NB4 (cell line): ENCODE measurements at places on chromosomes 12 and 14.

GRCh38 chr12:131557078-131557709 is 153.7 kb upstream of the SFSWAP start:
- no peak for DNase-seq

DNA sequence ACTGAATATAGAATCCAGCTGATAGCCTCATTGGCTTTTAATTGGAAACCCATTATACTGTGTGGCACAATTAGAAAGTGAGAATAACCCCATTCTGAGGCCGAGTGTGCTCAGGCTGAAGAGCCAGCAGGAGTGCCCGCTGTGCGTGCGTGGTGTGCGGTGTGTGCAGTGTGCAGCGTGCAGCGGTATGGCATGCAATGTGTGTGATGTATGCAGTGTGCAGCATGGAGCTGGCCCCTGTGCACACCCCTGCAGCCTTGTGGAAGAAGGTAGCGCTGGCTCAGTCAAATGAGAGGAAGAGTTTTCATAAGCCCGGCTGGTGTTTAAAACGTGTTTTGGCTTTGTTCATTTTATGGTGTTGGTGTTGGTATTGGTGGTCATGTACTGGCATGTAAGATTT is 22.9 kb downstream of the CKB start:
- no peak for DNase-seq

DNA sequence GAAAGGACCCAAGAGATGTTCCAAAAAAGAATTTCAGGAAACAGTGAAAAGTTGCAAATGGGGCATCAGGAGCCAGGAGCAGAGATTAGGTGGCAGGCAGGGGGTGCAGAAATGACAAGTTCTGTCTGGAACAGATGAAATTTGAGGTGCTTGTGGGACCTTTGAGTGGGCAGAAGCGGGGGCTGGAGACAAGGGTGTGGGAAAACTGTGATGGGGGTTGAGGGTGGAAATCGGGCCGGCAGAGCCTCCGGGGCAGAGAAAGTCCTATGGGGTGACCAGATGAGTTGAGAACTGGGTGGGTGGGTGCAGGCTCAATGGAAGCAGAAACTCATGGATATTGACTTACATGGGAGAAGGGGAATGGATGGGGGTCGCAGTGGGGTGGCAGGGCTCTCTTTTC is 1.6 kb upstream of the NR4A1 start:
- no peak for DNase-seq

DNA sequence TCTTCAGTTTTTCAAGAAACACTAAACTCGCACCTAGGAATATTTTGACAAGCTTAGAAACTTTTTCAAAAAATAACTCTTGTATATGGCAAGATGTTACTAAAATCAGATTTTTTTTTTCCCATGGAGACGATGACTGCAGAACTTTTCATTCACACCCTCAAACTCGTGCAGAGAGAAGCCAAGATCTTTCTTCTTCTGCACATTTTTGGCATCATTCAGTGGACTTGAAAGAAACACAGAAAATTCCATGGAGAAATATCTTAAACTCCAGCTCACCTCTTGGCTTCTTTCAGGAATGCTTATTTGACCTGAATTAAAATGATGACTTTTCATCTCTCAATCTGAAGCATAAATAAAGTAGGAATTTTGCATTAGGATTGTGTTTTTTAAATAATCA is 919.4 kb downstream of the NRXN3 start:
- DNase-seq, result no peak
